ENCODE measurements at places on chromosomes 12 and 14.

GRCh38 chr14:104292084-104292970 is 153.9 kb downstream of the KIF26A start:
- DNase-seq: no peak

GRCh38 chr12:61356485-61356884 is 903.7 kb upstream of the USP15 start:
- DNase-seq: no peak

DNA sequence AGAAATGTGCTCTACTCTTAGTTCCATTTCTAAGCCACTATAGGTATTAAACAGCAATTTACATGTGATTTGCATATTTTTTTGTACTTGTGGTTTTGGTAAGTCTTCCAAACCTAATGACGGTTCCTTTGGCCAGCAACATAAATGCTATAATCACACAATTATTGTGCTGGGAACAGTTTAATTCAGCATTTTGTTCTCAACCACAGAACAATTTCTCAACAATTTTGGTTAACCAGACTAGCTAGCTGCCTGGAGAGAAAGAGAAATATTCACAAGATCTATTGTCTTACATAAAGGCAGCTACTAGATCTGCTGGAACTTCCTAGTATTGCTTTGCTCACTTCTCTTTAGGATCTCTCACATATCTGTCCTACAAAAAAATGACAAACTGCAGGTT is 265.3 kb downstream of the SOX5 start:
- DNase-seq: no peak

DNA sequence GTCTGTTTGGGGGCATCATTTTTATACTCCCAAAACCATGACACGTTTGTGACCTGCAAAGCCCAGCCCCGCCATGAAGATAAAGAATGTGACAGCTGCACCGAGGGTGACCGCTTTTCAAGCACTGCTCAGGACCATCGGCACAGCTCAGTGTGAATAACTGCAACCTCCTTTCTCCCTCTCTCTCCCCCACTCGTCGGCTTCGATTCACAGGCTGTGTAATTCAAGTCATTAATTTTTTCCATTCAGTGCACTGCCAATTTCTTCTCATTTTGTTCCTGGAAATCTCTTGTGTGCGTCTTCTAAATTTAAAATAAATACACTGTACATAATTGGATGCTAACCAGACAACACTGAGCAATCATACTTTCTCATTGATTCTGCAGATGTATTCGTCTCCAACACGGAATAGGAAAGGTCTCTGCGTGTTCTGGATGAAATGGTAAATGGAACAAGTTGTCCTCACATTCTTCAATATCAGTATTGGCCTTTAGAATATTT is 260.8 kb downstream of the TTC8 start:
- DNase-seq: no peak

- no peak for DNase-seq
Observed at GRCh38 chr12:41795051-41795600, 349.5 kb downstream of the GXYLT1 start.

DNA sequence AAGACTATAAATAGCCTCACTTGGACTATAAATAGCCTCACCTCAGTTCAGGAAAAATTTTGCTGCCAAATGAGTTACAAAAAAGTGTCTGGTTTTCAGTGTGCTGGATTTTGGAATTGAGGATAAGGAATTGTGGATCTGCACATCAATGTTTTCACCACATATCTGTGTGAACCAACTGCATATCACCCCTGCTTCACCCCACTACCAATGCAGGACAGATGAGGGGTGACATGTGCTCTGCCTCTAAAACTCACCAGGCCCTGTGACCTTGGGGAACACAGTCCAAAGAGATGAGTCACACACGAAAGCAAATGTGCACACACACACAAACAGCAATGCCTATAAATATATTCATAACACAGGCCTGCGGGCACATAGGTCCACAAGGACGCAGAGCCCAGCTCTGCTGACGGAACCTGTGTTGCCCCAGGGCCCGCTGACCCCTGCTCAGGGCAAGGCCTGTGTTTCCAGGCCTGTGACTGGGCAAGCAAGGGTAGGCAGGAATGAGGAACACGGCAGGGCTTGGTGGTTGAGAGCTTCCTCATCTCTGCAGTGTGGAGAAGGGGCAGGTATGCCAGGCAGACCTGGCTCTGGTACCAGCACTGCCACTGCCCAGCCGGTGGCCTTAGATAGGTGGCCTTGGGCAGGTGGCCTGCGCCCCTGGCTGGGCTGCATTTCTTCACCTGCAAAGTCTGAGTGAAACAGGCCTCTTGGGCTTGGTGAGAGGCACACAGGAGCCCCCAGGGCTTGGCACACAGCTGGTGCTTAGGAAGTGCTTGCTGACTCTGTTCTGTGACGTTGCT is 82.4 kb downstream of the ARL6IP4 start:
- DNase-seq: no peak

GRCh38 chr12:43884683-43885410 is 49.0 kb downstream of the TMEM117 start:
- peak; percentile 52 for DNase-seq

GRCh38 chr12:25276199-25276937 is 25.6 kb upstream of the KRAS start:
- DNase-seq: peak; percentile 45

DNA sequence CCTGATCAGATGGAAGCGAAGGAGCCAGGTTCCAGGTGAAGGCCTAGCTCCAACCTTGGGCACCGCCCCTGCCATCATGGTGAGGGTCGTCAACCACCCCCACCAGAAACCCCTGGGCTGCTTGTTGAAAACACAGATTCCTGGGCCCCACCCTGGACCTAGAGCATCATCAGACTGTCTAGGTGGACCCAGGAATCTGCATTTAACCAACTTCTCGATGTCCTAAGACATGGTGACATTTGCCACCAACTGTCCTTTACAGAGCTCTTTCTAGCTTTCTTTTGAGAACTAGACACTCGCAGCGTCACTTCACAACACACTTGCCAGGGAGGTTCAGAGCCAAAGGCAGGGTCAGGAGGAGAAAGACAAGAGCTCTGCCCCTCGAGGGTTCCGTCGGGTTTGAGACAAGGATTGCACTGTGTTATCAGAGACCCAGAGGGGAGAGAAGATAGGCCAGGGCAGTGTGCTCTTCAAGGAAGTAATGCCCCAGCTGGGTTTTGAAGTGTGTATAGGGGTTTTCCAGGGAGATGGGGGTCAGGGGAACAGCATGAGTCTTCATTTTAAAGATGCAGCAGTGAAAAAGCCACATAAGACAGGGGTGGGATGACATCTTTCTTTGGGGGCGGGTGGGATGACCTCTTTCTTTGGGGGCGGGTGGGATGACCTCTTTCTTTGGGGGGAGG is 24.6 kb downstream of the RFLNA start:
- no peak for DNase-seq

GRCh38 chr12:6697584-6698351 is 2.8 kb downstream of the PIANP start:
- peak; percentile 8 for DNase-seq

GRCh38 chr12:27133022-27133590 is 50.7 kb upstream of the C12orf71 start:
- DNase-seq: no peak

GRCh38 chr12:130658145-130658911 is 57.8 kb downstream of the RIMBP2 start:
- DNase-seq: no peak

- DNase-seq: no peak
Observed at GRCh38 chr12:47940773-47941474, 22.5 kb upstream of the TMEM106C start.

- DNase-seq: no peak
Observed at GRCh38 chr14:63563370-63564026, 20.3 kb upstream of the PPP2R5E start.

DNA sequence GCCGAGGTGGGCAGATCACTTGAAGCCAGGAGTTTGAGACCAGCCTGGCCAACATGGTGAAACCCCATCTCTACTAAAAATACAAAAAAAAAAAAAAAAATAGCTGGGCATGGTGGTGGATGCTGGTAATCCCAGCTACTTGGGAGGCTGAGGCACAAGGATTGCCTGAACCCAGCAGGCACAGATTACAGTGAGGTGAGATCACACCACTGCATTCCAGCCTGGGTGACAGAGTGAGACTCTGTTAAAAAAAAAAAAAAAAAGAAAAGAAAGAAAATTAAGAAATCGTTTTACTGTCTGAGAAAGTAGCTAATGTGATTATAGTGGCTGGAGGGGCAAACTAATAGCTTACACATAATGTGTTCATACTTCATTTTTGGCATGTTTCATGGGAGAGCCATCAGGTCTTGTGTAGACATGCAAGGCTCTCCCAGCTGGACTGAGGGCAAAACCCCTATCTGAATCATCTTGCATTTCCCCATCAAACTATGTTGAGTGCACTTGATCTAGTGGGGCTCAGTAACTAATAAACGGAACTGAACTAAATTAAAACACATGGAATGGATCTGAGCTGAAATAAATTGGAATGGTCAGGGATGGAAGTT is 16.2 kb downstream of the KIF21A start:
- no peak for DNase-seq

- DNase-seq: no peak
Observed at GRCh38 chr12:115351514-115352077, 667.6 kb upstream of the TBX3 start.

GRCh38 chr14:61877035-61877390 is 114.8 kb downstream of the SNAPC1 start:
- no peak for DNase-seq

GRCh38 chr12:53299101-53299453 is 418 bp upstream of the MYG1 start:
- DNase-seq: no peak

GRCh38 chr14:105333020-105333490 is 18.5 kb downstream of the PACS2 start:
- DNase-seq: no peak

GRCh38 chr12:128455851-128456250 is 188.9 kb downstream of the TMEM132C start:
- no peak for DNase-seq

GRCh38 chr12:91613223-91613779 is 430.7 kb upstream of the DCN start:
- DNase-seq: no peak

DNA sequence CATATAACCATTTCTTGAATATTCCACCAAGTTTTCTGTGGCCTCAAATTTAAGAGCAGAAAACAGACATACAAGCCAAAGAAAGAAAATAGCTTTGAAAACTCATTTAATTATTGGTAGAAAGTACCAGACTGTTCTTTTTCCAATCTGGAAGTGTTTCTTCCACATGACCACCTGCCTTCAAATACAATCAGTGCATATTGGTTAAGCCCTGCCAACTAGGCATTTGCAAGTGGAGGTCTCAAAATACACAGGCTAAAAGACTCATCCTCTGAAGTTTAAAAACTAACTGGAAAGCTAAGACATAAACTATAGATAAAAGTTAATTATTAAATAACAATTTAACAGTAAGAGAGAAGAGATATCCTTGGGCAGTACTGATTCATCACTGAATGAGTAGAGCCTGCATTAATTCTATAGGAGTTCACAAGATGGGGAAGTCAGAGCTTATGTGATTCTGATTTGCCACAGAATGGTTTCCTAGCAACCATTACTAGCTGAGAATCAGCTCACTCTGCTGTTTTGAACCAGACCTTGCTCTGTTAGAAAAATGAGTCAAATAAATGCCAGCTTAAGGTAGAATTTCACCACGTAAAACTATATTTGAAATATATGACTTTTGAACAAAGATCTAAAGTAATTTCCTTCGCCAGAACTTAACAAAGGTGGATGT is 433.8 kb downstream of the FUT8 start:
- no peak for DNase-seq

GRCh38 chr12:129614221-129614885 is 289.5 kb downstream of the TMEM132D start:
- DNase-seq: no peak

DNA sequence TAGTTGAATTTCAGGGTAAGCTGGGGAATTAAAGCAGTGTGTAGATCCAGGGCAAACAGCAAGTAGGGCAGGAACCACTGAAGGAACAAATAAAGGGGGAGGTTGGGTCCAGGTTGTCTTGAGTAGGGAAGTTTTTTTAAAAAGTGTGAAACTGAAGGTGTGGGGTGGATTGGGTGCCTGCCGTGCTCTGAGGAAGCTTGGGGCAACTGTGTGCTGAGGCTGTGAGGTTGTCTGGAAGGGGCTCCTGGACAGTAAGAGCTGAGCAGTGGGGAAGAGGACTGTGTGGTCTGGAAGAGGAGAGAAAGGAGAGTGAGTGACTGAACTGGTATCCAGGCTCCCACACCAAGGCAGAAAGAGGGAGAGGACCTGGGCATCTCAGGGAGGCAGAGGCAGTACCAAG is 10.9 kb upstream of the GPR162 start:
- no peak for DNase-seq

DNA sequence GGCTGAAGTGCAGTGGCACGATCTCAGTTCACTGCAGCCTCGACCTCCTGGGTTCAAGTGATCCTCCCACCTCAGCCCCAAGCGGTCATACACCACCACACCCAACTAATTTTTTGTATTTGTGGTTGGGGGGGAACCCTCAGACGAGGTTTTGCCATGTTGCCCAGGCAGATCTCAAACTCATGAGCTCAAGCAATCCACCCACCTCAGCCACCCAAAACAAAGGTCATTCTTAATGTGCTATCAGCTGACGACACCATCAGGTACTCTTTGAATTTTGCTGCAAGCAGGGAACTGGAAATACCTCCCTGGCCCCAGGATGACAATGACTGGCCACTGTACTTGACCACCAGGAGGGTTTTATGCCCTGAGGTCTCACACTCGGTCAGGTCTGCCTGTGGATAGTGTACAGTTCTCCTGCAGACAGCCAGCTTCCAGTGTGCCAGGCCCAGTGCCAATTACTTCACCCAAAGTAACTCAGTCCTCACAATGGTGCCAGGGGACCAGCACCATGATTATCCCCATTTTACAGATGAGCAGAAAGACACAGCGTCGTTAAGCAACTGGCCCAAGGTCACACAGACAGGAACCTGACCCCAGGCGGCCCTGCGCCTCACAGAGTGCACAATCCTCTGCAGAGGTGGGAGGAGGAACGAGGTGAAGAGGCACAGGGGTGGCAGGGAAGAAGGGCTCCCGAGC is 42.9 kb downstream of the ITPK1 start:
- no peak for DNase-seq

DNA sequence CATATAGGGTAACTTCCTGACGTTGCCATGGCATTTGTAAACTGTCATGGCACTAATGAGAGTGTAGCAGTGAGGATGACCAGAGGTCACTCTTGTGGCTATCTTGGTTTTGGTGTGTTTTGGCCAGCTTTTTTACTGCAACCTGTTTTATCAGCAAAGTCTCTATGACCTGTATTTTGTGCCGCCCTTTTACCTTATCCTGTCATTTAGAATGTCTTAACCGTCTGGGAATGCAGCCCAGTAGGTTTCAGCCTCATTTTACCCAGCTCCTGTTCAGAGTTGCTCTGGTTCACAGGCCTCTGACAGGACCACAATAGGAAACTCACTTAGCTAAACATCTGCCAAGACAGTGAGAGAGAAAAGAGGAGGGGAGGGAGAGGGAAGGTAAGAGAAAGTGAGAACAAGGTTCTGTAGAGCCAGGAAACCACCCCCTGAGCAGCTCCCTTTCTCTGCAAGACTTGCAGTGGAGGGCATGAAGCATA is 64.8 kb upstream of the PLEKHG3 start:
- no peak for DNase-seq
